Stimulated activated CD4-positive, alpha-beta T cell treated with anti-CD3 and anti-CD28 coated beads, TNF-alpha, amount 100 ng/mL, for 4 hours (primary cell): ENCODE measurements at places on chromosomes 12 and 14.

- DNase-seq: no peak
Observed at GRCh38 chr14:32947792-32948191, 9.1 kb downstream of the NPAS3 start.

GRCh38 chr12:56658921-56659320, 13.1 kb upstream of the ATP5F1B start:
- DNase-seq: no peak

GRCh38 chr14:78450669-78451318, 280.6 kb downstream of the NRXN3 start:
- DNase-seq: no peak

- DNase-seq: no peak
Observed at GRCh38 chr14:99755068-99755405, 38.2 kb upstream of the EML1 start.

GRCh38 chr12:70590549-70591226, 46.5 kb downstream of the PTPRB start:
- DNase-seq: no peak

DNA sequence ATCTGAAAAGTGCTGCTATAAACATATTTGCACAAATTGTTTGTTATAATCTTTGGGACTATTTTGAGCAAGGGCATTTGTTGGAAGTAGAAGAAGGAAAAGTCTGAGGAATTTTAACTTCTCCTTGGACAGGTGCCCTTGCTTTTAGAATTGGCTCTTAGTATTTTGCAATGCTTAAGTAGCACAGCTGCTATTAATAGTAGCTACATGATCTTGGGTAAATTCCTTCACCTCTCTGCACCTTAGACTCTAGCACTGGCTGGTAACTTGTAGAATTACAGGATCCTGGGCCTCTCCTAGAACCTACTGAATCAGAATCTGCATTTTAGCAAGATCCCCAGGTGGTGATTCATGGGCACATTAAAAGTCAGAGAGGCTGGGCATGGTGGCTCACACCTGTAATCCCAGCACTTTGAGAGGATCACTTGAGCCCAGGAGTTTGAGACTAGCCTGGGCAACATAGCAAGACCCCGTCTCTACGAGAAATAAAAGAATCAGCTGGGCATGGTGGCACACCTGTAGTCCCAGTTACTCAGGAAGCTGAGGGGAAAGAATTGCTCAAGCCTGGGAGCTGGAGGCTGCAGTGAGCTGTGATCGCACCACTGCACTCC, 10.8 kb upstream of the TMEM120B start:
- no peak for DNase-seq

DNA sequence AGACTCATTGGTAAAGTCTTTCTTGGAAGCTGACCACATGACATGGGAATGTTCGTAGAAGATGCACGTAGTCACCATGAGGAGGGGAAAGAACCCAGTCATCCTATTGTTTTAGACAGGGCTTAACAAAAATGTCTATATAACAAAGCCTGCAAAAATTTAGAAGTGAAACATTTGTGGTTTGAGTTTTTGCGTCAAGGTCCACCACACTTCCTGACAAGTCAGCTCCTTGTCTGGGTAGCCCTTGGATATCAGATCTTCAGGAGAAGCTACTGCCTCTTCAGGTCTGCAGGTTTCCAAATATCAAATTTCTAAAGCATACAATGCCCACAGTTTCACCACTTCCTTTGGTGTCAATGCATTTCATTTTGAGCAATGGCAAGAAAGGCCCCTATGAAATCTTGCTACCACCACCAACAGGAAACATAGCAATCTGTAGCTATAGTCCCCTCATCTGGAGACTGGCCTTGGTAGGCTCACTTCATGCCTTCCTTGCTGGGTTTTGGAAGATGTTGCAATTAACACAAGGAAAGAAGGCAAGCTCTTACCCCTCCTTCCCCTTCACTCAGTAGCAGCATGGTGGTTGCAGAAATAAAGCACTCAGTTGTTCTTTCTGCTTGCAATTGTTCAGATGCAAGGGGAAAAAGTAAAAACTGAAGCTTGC, 235.2 kb downstream of the PCNX1 start:
- no peak for DNase-seq

DNA sequence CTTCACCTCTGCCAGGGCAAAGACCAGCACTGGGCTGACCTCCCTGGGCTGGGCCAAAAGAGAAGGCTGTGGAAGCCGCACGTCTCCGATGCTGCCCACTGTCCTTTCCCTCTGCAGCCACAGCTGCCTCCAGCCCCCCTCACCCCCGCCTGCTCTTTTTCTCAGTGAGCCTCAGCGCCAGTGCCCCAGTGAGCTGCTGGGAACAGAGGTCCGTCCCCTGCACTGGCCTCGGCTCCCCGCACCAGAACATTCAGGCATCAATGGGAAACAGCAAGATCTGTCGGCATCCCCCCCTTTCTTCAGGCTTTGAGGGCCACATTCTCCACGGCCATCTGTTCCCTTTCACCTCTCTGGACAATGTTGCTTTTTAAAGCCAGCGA, 398.1 kb downstream of the ZFP36L1 start:
- DNase-seq: no peak

GRCh38 chr14:99812892-99813291, 19.7 kb downstream of the EML1 start:
- DNase-seq: no peak

DNA sequence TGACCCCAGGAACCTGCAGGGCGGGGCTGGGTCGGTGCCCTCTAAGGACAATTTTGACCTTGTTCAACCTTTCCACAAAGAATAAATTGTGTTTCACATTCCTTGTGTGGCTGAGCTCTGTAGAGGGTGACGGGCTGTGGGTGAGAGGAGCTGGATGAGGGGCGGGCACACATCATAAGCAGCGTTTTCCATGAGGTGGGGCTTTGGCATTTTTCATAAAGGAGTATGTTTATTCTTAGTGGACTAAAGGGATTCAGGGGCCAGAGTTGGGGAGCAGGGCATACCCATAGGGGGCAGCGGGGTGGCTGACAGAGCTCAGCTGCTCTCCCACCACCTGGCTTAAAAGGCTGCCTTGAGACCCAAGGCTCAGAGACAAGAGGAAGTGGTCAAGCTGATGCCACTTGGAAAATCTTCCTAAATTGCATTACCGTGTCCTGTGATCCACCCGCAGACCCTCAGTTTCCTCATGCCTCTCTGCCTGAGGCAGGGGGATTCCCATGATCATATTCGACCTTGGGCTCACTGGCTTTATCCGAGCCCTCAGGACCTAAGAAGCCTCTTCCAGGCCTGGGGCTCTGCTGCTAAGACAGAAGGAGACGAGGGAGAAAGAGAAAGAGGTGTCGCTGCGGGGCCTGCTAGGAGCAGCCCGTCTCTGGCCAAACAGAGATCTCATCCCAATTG, 11.4 kb downstream of the MMP14 start:
- DNase-seq: no peak

DNA sequence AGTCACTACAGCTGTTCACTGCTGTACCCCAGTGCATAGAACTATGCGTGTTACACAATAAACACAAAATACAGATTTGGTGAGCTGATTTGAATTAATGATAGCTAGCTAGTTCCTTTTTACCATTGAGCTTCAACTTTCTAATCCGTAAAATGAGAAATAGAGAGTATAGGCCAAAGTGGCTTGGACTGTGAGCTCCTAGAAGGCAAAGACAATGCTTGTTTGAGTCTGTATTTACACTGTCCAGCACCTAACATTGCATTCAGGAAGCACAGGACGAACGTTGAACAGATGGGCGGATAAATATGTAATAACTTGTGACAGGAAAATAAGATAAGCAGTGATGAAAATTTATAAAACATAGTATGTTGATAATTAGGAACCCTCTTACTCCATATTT, 31.5 kb downstream of the SLC17A8 start:
- no peak for DNase-seq

- DNase-seq: no peak
Observed at GRCh38 chr14:77139540-77140358, 1.8 kb downstream of the ZDHHC22 start.

GRCh38 chr12:122836027-122836921, 1.0 kb downstream of the HIP1R start:
- DNase-seq: peak; percentile 10

- DNase-seq: no peak
Observed at GRCh38 chr14:89624500-89625156, 207.6 kb upstream of the FOXN3 start.

GRCh38 chr12:56749853-56750252, 2.3 kb downstream of the PRIM1 start:
- DNase-seq: no peak

DNA sequence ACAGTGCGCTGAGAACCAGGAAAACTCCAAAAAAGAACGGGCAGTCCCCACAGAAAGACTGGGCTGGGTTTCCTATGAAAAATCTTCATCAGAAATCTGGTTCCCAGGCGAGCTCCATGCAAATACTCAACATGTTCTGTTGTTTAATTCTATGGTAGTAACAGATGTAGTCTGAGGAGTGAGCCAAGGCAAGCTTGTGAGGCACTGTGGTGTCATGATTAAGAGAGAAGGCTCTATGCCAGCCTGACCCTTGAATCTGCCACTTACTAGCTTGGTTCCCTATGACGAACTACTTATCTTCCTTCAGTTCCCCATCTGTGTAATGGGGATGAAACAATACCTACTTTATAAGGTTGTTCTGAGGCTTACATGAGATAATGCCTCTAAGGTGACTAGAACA, 10.7 kb downstream of the POMT2 start:
- no peak for DNase-seq

DNA sequence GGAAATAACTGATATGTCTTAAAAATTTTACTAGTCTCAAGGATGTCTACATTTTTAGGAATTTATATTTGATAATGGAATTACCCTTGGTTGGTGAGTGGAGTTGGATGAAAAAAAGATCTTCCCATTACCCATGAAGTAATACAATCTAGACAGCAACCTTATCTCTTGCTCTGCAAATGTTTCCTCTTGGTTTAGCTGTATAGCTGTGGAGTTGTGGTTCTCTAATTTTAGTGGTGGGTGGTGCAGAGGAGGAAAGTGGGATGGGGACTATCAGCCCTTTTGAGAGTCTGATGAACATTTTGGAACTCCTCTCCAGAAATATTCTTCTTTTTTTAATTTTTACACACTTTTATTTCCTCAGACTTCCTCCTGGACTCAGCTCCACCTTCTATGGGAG, 17.1 kb downstream of the SPX start:
- DNase-seq: no peak

DNA sequence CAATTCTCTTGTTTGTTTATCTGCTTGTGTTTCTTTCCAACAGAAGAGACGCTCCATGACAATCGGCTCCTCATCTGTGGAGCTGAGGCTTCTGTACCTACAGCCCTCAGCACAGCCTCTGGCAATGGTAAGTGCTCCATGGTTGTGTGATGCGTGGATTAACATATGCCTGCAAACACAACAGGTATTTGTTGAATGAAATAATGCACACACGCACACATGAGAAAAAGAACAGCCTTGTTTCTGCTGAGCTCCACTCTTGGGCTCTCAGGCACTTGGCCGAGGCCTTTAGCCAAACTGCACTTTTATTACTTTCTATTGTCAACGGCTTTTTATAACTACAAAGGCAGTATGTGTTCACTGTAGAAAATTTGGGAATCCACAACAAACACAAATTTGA, 120.4 kb upstream of the TMCC3 start:
- no peak for DNase-seq

- DNase-seq: no peak
Observed at GRCh38 chr14:93100570-93100969, 15.2 kb downstream of the ITPK1 start.

DNA sequence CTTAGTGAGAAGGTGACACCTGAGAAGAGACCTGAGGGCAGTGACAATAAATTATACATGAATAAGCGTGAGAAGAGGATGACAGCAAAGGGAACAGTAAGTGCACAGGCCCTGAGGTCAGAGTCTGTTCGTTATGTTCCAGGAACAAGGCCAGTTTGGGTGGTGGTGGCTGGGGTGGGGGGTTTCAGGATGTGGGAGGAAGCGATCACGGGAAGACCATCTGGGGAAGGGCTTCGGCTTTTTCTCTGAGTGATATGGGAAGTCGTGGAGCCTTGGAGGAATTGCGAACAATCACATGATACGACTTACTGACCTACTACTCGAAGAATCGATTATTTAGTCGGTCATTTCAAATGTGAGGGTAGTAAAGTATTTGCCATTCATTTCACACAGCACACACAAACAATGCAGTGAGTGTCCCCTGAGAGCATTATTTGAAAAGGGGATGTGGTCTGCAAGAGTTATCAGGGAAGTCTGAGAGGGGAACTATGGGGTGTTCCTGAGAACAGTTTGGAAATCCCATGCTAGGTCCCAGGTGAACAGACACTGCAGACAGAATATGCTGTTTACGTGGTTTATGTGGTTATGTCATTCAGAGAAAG, 94.7 kb downstream of the SLC38A1 start:
- DNase-seq: no peak

- DNase-seq: no peak
Observed at GRCh38 chr12:12221560-12221959, 45.3 kb downstream of the LRP6 start.

- no peak for DNase-seq
Observed at GRCh38 chr12:87513536-87514280, 515.5 kb downstream of the C12orf50 start.

GRCh38 chr12:45296046-45296586, 80.2 kb downstream of the ANO6 start:
- DNase-seq: no peak

GRCh38 chr14:68340262-68340661, 452.6 kb downstream of the ZFP36L1 start:
- DNase-seq: no peak

GRCh38 chr14:102922490-102923200, at the start of gene AMN:
Gene AMN (plus strand): TSS chr14:102922663. CDS start chr14:102922689, 26 bp downstream.
- DNase-seq: no peak

DNA sequence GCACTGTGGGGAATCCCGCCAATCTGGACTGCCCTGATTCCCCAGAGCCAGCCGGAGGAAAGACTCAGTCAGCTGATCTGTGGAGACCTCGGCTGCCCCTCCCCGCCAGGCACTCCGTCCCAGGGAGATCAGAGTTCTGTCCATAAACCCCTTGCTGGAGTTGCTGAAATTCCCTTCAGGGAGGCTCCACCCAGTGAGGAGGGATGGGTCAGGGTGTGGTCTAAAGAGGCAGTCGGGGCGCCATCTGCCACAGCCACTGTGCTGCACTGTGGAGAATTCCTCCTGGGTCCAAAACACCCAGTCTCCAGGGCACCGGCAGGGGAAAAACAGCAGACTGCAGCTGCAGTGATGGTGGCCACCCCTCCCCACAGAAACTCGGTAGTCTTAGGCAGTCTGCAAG, 1922.3 kb upstream of the FLRT2 start:
- DNase-seq: no peak

- DNase-seq: no peak
Observed at GRCh38 chr14:101600336-101600890, 39.1 kb downstream of the DIO3 start.

GRCh38 chr14:105343194-105343593, 28.6 kb downstream of the PACS2 start:
- DNase-seq: no peak
